ENCODE measurements at places on chromosomes 5 and 9. TPM values are rescaled to one million over a fixed set of nuclear protein-coding genes. Genes with fewer than 3 reads are reported as not detected.
A peak's percentile ranks its signal among the peaks of the same experiment; 100 is the strongest.

- no peaks in the 10 kb centered on the region for H3K27me3 ChIP-seq
- peaks cover 81% of the 10 kb centered on the region for H3K4me1 ChIP-seq
- peak; percentile 89 for DNase-seq
- H3K4me3 ChIP-seq = peak overlapping the region; percentile 21
- peak overlapping the region; percentile 91 for H3K27ac ChIP-seq
Measured at GRCh38 chr9:26261503-26262330, 583.5 kb upstream of the TUSC1 start.

DNA sequence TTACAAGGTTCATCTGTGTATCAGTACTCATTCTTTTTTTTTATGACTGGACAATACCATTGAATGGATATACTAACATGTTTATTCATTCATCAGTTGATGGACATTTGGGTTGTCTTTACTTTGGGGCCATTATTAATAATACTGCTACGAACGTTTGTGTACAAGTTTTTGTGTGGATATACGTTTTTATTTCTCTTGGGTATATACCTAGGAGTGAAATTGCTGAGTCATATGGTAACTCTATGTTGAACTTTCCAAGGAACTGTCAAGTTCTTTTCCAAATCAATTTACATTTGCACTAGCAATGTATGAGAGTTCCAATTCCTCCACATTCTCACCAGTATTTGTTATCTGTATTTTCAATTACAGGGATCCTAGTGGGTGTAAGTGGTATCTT is 12.0 kb upstream of the LECT2 start:
- no peaks in the 10 kb centered on the region for H3K36me3 ChIP-seq
- H3K27me3 ChIP-seq = no peaks in the 10 kb centered on the region
- no peaks in the 10 kb centered on the region for H3K4me1 ChIP-seq
- H3K27ac ChIP-seq = no peak overlapping the region
- no peak overlapping the region for H3K4me3 ChIP-seq

- peak; percentile 62 for DNase-seq
- H3K4me3 ChIP-seq = peak overlapping the region; percentile 7
- no peaks in the 10 kb centered on the region for H3K36me3 ChIP-seq
- H3K4me1 ChIP-seq = peaks cover 47% of the 10 kb centered on the region
- no peaks in the 10 kb centered on the region for H3K27me3 ChIP-seq
Measured at GRCh38 chr5:173781816-173782670, 106.1 kb upstream of the CPEB4 start.

GRCh38 chr5:80755626-80756025 is 100.8 kb upstream of the DHFR start:
- peaks cover 8% of the 10 kb centered on the region for H3K36me3 ChIP-seq
- no peaks in the 10 kb centered on the region for H3K27me3 ChIP-seq
- no peak for DNase-seq
- no peak overlapping the region for H3K4me3 ChIP-seq
- no peaks in the 10 kb centered on the region for H3K4me1 ChIP-seq

DNA sequence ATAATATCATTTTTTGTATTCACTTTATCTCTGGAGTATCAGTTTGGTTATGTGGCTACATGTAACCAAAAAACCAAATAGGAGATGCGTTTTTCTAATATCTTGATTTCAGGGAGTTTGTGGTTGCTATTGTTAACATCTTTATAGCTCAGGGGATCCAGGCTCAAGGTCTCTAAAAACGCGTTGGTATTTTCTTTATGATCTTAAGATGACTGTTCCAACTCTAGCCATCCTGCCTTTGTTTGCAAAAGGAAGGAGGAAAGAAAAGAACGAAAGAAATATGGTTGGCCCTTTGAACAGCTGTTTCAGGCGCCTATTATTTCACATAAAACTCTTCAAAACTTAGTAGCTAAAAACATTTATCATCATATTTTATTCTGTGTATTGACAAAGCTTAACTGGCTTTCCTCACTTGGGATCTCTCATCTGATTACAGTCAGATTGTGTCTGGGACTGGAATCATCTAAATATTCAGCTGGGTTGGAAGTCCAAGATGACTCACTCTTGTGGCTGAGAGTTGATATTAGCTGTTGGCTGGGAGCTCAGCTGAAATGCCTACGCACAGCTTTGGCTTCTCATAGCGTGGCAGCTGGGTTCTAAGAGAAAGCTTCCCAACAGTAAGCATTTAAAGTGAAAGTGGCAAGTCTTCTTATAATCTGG is 60.1 kb downstream of the FAM174A start:
- no peaks in the 10 kb centered on the region for H3K36me3 ChIP-seq
- peak; percentile 47 for DNase-seq
- H3K27me3 ChIP-seq = no peaks in the 10 kb centered on the region
- no peak overlapping the region for H3K27ac ChIP-seq
- H3K4me1 ChIP-seq = no peaks in the 10 kb centered on the region
- H3K4me3 ChIP-seq = no peak overlapping the region

GRCh38 chr5:135481387-135481786 is 29.2 kb upstream of the TIFAB start:
- no peaks in the 10 kb centered on the region for H3K36me3 ChIP-seq
- H3K27ac ChIP-seq = no peak overlapping the region
- H3K27me3 ChIP-seq = peaks cover 57% of the 10 kb centered on the region
- no peak for DNase-seq
- H3K4me3 ChIP-seq = no peak overlapping the region

DNA sequence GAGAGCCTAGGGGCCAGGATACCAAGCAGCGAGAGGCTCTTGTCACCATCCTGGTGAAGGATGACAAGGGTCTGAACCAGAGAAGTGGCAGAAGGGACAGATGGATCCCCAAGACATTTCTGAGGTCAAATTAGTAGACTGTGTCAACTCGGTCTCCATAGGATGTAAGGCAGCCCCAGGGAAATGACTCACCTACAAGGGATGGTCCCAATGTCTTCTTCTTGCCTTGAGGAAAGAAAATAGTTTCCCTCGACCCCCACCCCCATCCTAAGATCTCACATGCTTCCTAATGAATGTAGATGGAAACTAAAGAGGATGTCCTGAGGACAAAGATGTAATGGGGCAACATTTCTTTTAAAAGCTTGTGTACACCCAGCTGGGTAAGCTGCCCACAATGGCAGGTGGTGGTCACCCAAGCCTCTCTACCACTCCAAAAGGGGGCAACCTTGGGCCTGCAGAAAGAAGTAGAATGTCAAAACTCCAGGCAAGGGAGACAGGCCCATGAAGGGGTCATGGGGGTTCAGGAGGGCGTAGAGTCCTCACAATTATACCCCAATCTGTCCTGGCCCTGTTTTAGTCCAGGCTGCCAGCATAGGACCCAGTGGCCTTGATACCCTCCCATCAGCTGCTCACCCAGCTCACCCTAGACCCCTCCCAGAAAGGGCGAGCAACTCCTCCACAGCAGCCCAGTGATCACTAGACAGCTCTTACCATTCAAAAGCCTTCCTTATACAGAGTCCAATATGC is 187.4 kb downstream of the ACTL7B start:
- H3K4me3 ChIP-seq = no peak overlapping the region
- H3K27me3 ChIP-seq = no peaks in the 10 kb centered on the region
- H3K4me1 ChIP-seq = peaks cover 10% of the 10 kb centered on the region
- DNase-seq = no peak
- no peak overlapping the region for H3K27ac ChIP-seq
- H3K36me3 ChIP-seq = no peaks in the 10 kb centered on the region

DNA sequence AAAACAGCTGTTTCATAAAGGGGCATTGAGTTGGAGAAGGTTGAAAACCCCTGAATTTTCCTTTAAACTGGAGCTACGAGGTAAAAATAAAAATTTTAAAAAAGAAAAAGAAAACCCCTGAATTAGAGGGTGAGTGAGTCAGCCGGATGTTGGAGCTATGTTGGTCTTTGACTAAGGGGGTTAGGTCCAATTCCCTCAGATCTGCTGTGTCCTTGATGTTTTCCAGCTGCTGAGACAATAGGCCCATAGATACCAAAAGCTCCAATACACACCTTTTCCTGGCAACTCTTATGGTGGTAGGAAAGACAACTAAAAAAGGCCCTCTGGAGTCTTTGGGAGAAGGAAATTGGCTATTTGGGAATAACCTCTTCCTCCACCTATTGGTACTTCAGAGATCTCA is 79.4 kb upstream of the SAP30L start:
- peaks cover 63% of the 10 kb centered on the region for H3K4me1 ChIP-seq
- H3K36me3 ChIP-seq = no peaks in the 10 kb centered on the region
- H3K27me3 ChIP-seq = no peaks in the 10 kb centered on the region
- H3K27ac ChIP-seq = peak overlapping the region; percentile 98
- no peak overlapping the region for H3K4me3 ChIP-seq
- DNase-seq = no peak

DNA sequence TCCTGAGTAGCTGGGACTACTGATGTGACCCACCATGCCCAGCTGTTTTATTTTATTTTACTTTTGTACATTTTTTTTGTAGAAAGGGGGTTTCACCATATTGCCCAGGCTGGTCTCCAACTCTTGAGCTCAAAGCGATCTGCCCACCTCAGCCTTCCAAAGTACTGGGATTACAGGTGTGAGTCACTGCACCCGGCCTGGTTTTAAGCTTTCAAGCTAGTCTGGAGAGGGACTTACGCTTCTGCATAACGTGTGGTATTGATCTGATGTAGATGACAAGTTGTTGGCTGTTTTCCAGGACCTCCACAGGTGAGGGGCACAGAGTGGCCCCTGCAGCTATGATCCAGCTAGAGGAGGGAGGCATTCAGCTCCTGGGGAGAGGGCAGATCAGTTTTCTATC is 6.8 kb upstream of the CCL21 start:
- no peak for DNase-seq
- no peaks in the 10 kb centered on the region for H3K36me3 ChIP-seq
- no peak overlapping the region for H3K4me3 ChIP-seq
- H3K4me1 ChIP-seq = no peaks in the 10 kb centered on the region
- no peak overlapping the region for H3K27ac ChIP-seq

DNA sequence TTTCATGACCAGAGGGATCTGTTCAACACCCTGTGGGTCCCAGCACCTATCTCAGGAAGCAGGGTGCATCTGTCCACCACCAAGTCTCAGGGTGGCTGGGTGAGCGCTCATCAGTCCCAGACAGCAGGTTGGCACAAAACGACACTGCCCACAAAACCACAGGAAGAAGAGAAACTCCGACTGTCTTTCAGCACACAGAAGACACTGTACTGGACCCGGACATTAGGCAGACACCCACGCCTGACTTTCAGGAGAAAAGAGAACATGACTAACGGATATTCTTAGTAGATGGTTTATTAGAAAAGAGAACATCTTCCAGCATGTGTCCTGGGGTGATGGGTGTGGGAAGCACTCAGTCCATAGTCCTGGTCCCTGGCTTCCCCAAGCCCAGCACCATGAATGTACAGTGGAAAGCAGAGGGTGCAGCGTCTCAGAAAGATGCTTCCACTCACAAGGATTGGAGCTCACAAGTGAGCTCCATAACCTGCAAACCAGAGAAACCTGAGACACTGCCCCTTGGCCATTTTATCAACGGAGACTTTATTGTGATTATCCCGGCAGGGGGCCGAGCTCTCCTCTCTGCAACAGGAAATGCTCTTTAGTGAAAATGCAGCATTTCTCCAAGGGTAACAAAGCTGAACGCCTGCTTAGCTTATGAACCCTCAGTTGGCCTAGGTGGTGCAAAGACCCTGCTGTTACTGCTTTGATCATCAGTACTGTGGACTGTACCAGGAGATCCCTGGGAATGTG is 35.8 kb upstream of the LCP2 start:
- H3K4me3 ChIP-seq = no peak overlapping the region
- peaks cover 10% of the 10 kb centered on the region for H3K4me1 ChIP-seq
- DNase-seq = no peak
- H3K36me3 ChIP-seq = no peaks in the 10 kb centered on the region
- no peak overlapping the region for H3K27ac ChIP-seq

- peaks cover 8% of the 10 kb centered on the region for H3K4me1 ChIP-seq
- no peaks in the 10 kb centered on the region for H3K36me3 ChIP-seq
- H3K27me3 ChIP-seq = no peaks in the 10 kb centered on the region
- H3K27ac ChIP-seq = no peak overlapping the region
- no peak for DNase-seq
Measured at GRCh38 chr9:123421186-123421585, 65.2 kb downstream of the CRB2 start.

DNA sequence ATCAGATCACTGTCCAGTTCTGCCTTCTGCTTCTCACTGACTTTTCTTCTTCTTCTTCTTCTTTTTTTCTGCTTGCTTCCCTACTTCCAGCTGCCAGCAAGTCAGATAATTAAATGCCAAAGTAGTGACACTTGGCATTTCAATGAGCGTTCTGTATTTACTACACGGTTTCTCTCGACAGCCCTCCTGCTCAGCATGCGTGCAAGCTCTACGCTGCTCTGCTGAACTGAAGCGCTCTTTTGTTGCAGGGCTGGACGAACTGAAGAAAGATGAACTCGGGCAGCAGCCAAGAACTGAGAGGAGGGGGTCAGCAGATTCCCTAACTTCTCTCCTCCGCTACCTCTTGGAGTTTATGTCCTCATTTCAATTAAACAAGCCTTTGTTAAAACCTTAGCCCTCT is 319.1 kb downstream of the GLIS3 start:
- no peaks in the 10 kb centered on the region for H3K4me1 ChIP-seq
- no peaks in the 10 kb centered on the region for H3K27me3 ChIP-seq
- H3K36me3 ChIP-seq = no peaks in the 10 kb centered on the region
- H3K4me3 ChIP-seq = no peak overlapping the region

GRCh38 chr5:59759600-59760351 is 133.8 kb downstream of the PDE4D start:
- peak overlapping the region; percentile 95 for H3K27ac ChIP-seq
- peak overlapping the region; percentile 6 for H3K4me3 ChIP-seq
- DNase-seq = peak; percentile 76
- no peaks in the 10 kb centered on the region for H3K27me3 ChIP-seq

- no peak overlapping the region for H3K4me3 ChIP-seq
- H3K27ac ChIP-seq = no peak overlapping the region
- no peaks in the 10 kb centered on the region for H3K36me3 ChIP-seq
- no peak for DNase-seq
- no peaks in the 10 kb centered on the region for H3K27me3 ChIP-seq
Measured at GRCh38 chr9:82799286-82799685, 263.7 kb downstream of the RASEF start.

GRCh38 chr5:115575167-115576070 is 26.9 kb downstream of the TICAM2 start:
- no peak overlapping the region for H3K27ac ChIP-seq
- H3K4me1 ChIP-seq = peaks cover 13% of the 10 kb centered on the region
- no peaks in the 10 kb centered on the region for H3K36me3 ChIP-seq
- no peak for DNase-seq
- no peaks in the 10 kb centered on the region for H3K27me3 ChIP-seq

Gene MRRF
- 79.5 TPM for total RNA-seq

Gene MARCOL
- total RNA-seq = not detected

Gene PLEKHG4B
- not detected for total RNA-seq

Gene OR1Q1
- total RNA-seq = not detected

Gene LVRN
- total RNA-seq = 0.40 TPM

Gene SLC27A6
- total RNA-seq = not detected

Gene SERINC5
- 68.8 TPM for total RNA-seq

Gene POU5F2
- 0.95 TPM for total RNA-seq

Measured in PC-9 (cell line).